ENCODE measurements at places on chromosomes 2 and 18.
A peak's percentile ranks its signal among the peaks of the same experiment; 100 is the strongest.

DNA sequence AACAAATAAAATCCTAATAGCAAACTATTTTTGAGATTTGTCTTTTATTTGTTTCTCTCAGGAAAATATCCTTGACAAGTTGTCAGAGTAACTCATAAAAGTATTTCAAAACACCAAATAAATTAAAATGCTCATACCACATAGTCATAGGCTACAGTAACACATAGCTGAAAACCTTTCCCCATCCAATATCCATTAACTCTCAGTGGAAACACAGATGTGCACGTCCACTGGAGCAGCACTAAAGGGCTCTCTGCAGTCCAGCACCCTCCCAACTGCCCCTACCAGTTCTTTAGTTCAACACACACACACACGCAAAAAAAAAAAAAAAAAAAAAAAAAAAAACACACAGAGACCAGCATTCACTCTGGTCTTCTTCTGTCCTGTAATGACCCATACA is 879 bp upstream of the XDH start:
- DNase-seq, result no peak

DNA sequence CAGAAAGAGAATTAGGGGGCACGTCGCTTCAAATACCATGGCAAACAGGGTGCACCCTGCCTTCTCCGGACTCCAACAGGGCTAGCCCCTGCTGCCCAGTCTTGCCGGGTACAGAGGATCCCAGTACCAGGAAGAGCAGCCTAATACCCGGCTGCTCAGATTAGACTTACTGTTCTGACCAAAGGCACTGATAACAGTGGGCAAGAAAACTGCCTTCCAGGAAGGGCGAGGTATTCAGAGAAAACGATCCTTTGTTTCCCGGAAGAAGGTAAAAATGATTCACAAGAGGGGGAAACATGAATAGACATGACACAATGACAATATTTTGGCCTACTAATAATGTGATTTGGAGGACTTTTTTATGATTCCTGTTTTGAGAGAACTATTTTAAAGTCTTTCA is 99.9 kb downstream of the SS18 start:
- DNase-seq, result no peak

- no peak for DNase-seq
Measured at GRCh38 chr2:168357797-168358472, 98.1 kb upstream of the CERS6 start.

DNA sequence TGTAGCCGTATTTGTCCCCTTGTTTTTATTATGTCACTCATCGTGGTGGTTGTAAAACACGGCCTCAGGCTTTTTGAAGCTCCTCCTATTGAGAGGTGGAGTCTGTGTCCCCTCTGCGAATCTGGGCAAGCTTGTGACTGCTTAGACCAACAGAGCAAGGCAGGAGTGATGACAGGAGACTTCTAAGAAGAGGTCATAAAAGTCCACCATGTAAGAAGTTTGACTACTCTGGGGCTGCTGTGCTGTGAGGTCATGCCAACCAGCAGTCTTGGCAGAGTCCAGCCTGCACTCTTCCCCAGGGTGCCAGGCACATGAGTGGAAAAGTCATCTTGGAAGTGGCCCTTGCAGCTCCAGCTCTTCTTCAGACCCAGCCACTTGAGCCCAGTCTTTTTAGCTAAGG is 83.8 kb upstream of the SPTBN1 start:
- DNase-seq, result no peak

DNA sequence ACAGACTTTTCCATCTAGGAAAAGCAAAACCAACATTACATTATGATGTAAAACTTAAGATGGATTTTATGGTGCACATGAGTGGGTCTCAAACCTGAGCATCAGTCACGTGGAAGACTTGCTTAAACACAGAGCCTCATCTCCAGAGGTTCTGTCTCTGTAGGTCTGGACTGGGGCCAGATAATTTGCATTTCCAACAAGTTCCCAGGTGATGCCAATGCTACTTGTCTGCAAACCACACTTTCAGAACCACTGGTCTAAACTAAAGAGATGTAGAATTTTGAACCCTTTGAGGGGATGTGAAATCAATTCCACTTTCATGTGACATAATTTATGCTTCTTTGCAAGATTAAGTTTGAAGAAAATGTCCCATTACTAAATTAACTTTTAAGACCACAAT is 522.8 kb downstream of the MBD2 start:
- DNase-seq, result no peak

GRCh38 chr2:161136696-161137324 is 23.4 kb upstream of the TANK start:
- DNase-seq, result no peak

GRCh38 chr2:182652326-182652725 is 63.7 kb upstream of the DNAJC10 start:
- DNase-seq, result no peak

- no peak for DNase-seq
Measured at GRCh38 chr2:33510586-33510968, 34.1 kb downstream of the RASGRP3 start.

GRCh38 chr2:190948671-190949070 is 65.3 kb downstream of the STAT1 start:
- DNase-seq, result no peak

GRCh38 chr2:120422465-120423160 is 76.7 kb downstream of the INHBB start:
- DNase-seq, result no peak

- DNase-seq, result no peak
Measured at GRCh38 chr2:21268197-21268877, 144.6 kb downstream of the TDRD15 start.

GRCh38 chr2:70986499-70987189 is 8.0 kb downstream of the TEX261 start:
- no peak for DNase-seq

GRCh38 chr2:54259413-54260240 is 3.6 kb upstream of the TSPYL6 start:
- no peak for DNase-seq

GRCh38 chr2:4354678-4355077 is 651.3 kb downstream of the DCDC2C start:
- no peak for DNase-seq

DNA sequence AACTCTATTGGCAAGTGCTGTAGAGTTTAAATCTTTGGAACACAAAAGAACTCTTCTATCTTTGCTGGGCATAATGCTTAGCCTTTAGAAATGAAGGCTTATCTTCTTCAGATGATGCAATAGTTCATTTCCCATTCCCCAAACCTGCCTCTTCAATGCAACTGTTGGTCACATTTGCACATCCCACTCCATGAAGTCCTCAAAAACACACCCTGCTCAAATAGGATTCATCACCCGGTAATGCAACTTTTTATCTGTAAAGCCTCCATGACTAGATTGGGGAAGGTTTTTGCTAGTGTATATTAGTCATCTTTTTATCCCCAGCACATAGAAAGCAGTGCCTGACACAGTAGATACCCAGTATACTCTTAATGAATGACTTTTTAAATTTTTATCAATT is 376.4 kb downstream of the RBM43 start:
- DNase-seq, result no peak

DNA sequence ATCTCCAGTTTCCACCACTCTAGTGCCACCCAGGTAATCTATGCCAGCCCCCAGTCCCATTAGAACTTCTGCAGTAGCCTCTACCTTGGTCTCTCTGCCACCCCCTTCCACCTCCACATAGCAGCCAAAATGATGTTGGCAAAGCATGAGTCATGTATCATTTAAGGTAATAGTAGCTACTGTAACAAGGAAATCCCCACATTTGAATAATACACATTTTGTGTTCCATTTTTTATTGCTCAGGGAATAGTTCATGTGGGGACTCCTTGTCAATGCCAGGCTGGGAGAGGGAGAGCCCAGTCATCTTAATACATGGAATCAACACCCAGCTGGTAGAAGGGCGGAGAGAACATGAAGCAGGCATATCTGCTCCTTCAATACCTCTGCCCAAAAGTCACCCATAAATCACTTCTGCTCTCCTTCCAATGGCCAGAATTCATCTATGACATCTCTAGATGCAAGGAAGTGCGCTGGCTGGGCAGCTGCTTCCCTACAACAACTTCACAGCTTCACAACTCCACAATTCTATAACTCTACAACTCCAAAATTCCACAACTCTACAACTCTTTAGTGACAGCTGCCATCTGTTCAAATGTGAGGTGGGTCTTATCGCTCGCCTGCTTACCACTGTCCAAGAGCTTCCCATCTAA is 70.6 kb upstream of the GLS start:
- DNase-seq, result no peak

GRCh38 chr18:332721-333510 is 65.1 kb upstream of the THOC1 start:
- no peak for DNase-seq

DNA sequence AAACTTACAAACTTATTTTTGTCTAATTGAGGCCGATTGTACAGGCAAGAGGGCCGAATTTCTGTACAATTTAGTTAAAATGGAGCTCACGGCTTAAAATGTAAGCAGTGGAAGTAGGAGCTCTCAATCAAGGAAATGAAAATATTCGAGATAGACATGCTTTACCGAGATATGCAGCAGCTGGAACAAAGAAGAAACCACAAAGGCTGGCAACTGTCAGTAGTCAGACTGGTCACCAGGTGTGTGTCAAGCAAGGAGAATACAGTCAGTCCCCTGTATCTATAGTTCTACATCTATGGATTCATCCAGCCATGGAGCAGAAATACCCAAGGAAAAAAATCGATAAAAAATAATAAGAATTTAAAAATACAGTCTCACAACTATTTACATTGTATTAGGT is 122.6 kb downstream of the WDSUB1 start:
- DNase-seq, result no peak

GRCh38 chr2:210557721-210558120 is 1.3 kb downstream of the CPS1 start:
- no peak for DNase-seq

GRCh38 chr2:70090706-70091334 is 3.5 kb downstream of the PCBP1 start:
- DNase-seq, result no peak

GRCh38 chr2:238274152-238274865 is 14.1 kb downstream of the PER2 start:
- no peak for DNase-seq

GRCh38 chr18:75047240-75047961 is 161.5 kb downstream of the PTGR3 start:
- DNase-seq, result no peak

- DNase-seq, result no peak
Measured at GRCh38 chr2:218010984-218011652, 8.3 kb upstream of the TNS1 start.

DNA sequence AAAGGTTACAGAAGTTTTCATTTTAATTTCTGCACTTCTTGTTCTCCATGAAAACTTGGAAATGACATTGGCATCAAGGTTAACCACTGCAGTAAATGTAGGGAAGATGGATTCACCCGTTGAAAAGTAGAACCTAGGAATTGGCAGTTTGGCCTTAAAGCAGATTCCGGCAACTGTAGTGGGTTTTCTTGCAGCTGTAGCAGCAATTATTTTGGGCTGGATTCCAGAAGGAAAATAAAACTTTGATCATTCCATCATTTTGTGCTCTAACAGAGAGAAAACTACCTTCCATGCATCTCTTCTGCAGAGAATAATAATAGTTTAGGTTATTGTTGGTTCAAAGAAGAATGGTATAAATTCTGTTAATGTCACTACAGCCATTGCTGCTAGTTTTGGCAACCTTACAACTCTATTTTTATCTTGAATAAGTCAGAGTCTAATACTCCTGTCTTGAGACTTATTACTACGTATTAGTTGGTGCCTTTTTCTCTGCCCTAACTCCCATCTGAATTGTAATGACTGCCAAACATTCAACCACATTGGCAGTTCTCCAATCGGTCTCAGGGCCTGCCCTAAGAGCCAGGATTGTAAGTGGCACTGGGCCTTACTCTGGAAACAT is 178.1 kb upstream of the PIEZO2 start:
- no peak for DNase-seq

DNA sequence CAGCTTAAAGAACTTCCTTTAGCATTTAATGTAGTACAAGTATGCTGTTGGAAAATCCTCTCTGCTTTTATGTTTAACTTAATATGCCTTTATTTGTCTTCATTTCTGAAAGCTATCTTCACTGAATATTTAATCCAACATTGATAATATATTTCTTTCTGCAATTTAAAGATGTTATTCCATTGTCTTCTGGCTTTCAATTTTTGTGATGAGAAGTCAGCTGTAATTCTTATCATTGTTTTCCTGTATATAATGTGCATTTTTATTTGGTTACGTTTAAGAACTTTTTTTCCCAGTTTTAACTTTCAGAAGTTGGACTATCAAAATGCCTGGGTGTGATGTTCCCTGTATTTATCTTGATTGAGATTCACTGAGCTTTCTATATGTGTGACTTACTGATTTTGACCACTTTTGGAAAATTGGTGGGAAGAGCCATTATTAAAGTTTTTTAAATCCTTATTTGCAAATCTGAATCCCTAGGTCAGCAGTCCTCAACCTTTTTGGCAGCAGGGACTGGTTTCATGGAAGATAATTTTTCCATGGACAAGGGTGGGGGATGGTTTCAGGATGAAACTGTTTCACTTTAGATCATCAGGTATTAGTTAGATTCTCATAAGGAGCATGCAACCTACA is 241.0 kb downstream of the TNS1 start:
- DNase-seq, result no peak

DNA sequence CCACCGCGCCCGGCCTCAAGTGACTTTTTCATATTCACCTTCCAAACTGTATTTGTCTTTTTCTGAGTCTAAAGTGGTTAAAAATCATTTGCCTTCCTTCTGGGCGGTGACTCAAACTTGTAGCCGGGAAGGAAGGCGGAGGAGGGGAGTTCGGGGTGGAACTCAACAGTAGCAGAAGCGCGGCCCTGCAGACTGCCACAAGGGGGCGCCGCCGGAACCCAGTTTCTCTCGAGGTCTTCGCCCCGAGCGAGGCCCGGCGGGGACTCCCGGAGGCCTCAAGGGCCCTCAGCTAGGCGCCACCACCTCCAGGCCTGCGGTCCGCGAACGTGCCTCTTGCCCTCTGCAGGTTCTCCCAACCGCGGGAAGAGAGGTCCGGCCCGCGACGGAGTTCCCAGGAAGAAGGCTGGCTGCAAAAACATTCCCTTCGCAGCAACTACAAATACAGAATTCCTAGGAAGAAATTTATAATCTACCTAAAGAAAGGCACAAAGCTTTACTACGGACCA is 16.8 kb upstream of the ITM2C start:
- DNase-seq, result peak; percentile 27

DNA sequence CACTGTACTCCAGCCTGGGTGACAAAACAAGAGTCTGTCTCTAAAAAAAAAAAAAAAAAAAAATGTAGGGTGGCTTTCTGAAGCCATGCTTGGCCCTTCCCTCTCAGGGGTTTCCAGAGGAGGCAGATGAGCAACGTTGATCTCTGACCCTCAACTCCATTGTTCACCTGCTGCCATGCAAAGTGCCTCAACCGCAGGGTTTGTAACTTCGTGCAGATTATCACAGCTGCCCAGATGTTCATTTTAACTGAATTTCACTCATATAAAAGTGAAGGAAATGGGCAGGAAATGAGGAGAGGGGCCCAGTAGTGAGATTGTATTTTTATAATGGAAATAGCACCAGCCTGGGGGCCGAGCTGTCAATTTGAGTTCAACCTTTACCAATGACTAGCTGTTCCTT is 14.9 kb upstream of the B3GNT2 start:
- no peak for DNase-seq

Data from T1000 (cell line).